ENCODE measurements at places on chromosomes 6 and 20. TPM values are rescaled to one million over a fixed set of nuclear protein-coding genes. Genes with fewer than 3 reads are reported as not detected.

DNA sequence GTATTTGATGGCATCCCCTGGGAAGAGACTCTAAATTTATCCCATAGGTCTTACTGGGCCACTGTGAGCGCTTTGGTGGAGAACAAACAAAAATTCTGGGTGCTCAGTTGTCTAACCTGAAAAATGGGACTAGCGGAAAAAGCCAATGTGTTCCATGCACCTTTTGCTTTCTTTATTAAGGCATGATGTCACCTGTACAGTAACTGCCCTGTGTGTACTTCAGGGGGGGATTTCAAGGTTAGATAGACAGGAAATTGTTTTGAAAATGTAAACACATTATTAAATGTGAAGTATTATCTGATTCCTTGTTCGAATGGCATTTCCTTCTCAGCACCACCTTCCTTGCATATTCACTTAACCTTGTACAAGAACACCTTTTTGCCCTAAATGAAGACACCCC is 1.2 kb upstream of the EDN1 start:
- no peak for DNase-seq

The TSBP1 gene
- total RNA-seq = not detected

DNA sequence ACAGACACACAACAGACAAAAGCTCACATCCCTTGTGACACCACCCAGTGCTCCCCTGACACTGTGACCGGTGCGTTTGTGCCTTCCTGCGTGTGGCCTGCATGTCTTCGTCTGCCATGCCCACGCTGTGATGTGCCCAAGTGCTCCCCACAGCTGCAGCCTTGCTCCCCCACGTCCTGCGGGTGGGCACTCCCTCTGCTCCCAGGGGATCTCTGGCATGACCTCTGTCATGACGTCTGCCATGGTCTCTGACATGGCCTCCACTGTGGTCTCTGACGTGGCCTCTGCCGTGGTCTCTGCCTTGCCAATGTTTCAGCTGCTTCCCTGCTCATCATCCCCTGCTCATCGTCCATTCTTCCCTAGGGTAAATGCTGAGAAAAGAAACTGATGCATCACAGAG is 200.9 kb downstream of the DLL1 start:
- no peak for DNase-seq

DNA sequence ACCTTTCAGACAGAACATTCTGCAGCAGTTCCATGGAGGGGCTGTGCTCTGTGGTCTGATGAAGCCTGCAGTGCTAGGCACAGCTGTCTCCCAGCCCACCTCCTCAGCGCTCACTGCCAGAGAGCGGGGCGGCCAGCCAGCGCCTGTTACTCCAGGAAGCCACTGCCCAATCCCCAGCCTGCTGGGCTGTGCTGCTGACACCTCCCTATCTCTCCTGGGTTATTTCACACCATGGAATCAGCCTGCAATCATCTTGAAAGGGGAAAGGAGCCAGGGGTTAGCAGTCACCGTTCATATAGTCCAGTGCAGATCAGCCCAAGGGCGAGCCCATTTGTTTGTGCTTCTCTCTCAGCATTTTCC is 46.3 kb upstream of the NHSL1 start:
- DNase-seq = peak; percentile 91

DNA sequence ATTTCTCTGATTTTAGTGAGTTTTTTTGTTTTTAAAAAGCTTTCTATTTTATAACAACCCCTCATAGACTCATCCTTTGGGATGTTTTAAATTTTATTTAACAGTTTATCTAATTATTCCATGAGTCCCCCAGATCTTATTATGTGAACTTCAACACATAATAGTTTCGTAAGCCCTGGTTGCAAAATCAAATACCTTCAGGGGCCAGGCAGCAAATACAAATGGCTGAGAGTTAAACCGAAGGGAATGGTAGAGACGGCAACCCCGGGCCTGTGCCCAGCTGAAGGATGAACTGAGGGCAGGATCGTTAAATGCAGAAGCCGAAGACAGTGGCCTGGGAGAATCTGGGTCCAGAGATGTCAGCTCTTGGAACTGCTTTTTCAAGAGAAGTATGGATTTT is 88.4 kb downstream of the RTN4IP1 start:
- no peak for DNase-seq

- no peak for DNase-seq
These were observed 64.8 kb downstream of the LMBRD1 start for GRCh38 chr6:69732045-69732444.

DNA sequence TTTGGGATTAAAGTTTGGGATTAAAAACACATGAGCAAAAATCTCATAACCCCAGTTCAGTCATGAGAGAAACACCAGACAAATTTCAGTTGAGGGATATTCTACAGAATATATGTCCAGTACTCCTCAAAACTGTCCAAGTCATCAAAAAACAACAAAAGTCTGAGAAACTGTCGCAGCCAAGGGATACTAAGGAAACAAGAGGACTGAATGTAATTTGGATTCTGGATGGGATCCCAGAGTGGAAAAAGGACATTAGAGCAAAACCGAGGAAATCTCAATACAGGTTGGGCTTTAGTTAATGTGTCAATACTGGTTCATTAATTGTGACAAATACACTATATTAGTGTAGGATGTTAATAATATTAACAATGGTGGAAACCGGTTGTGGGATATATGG is 219.3 kb downstream of the BCKDHB start:
- no peak for DNase-seq

GRCh38 chr6:99471638-99472037 is 43.6 kb downstream of the USP45 start:
- no peak for DNase-seq

The ADAM33 gene
- 2.3 TPM for total RNA-seq

The SLC52A3 gene
- total RNA-seq = 1.8 TPM

DNA sequence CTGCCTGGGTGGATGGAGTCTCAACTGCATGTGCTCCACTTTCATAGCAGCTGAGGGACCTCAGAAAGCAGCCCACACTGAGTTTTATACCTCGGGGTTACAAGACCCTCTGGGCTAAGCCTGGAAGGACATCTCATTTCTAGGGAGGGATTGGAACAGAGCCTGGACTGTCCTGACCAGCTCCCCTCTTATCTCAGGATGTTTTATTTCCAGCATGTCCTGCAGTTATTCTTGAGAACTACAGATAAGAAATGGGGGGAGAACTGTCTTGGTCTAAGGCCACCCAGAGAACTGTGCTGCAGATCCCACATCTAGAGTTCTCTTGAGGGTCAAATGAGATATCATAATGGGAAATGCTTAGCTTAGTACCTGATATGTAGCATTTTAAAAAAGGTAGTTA is 97.3 kb upstream of the CHD6 start:
- no peak for DNase-seq

- no peak for DNase-seq
These were observed 89.1 kb downstream of the NCR2 start for GRCh38 chr6:41424370-41425058.

DNA sequence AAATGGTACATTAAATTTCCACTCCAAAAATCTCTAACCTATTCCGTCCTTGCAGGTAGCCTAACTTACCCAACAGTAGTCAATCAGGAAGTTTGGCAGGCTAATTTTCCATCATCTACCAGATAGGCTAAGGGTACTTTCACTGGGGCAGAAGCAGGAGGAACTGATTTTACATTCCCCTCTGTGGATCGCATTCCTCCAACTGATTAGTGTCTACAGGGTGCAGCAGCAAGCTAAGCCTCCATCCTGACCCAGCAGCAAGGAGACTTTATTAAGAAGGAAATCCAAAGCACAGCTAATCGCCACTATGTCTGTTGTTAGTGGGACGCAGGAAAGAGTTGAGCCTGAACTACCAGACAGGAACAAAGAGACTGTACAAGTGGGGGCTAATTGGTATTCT is 143.2 kb upstream of the RUNX2 start:
- no peak for DNase-seq

The ENPP4 gene
- 11.9 TPM for total RNA-seq

DNA sequence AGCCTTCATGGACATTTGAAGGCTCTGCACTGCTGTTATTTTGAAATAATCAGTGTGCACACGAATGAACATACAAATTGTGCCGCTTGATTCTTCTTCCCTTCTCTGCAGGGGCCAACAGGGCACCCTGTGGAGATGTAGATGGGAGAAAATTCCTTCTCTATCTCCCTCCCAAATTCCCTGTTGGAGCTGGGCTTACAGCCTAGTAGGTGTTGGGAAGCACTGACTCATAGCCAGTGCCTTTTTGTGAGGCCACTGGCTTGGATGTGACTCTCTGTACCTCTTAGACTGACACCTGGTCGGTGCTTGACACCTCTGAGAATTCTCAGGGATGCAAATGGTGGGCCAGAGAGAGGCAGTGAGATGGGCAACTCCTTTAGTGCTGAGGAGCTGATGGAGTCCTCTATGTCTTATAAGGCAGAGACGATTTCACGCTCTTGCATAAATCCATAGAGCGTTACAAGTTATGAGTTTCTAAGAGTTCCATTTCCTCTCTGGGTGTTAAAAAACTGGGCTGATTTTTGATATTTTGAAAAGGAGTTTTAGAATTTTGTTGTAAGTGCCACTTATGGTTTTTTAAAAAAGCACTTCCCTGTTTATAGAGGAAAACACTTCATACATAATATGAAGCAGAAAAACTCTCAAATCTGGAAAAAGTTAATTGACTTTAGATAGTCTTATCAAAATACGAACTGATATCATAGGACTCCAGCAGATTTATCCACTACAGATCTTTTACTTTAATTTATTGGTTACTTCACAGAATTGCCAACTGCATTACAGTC is 89.8 kb upstream of the MAP3K7 start:
- DNase-seq = no peak
